AML-193 (cell line): ENCODE measurements at places on chromosomes 7 and 10.

DNA sequence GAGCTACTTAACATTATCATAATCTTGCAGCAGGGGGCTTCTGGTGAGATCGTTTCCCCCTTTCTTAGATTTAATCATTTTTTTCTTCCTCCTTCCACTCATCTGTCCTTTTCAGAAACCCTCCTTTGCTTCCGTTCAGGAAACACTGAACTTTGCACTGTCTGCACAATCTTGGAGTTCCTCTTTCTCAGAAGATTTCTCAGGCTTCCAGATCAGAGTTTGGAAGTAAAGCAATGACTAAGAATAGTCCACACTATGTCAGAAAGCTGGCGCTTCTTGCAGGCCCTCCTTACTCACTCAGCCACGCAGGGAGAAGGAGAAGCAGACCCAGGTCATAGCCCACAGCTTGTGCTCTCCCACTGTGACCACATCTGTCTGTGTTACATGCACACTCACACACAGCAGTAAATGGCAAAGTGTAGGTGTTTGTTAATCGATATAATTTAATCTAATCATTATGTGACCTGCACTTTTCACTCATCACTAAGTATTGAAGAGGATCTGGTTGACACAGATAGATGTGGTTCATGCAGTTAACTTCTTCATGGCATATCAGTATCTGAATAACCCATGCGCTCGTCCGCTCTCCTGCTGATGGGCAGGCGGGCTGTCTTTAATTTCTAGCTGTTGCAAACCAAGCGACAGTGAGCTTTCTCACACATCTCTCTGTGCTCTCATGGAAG lies 30.2 kb downstream of the ALOX5 start:
- DNase-seq, result peak; percentile 84

DNA sequence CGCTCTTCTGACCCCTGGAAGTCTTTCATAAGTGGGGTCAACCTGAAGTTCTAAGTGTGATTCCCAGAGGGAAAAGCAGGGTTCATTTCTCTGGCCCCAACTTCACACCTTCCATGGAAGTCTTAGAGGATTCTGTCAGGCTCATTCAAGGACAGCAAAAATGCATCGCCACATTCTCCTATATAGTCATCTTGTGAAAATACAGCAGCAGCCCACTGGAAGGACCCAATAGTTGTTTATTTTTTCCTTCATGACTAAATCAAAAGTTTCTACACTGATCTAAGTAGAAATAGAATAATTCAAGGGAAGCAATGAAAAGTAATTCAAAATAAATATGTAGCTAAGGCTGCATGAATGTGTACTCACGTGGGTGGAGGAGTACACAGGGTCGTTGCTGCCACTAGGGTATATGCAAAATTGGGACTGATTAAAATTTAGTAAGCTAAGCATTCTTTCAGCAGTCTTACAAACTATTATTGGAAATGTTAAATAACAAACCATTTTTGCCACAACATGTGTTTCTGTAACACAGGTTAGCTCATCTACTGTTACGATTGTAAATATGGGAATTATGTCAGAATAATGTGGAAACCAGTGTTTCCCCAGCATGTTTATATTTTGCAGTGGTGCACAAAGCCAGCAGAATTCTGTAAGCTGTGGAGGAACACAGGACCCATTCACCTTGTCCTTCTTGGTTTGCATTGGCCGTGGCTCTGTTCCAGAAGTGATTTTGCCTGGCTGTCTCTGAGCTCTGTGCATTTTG lies 33.5 kb downstream of the EEPD1 start:
- no peak for DNase-seq

GRCh38 chr7:75596727-75597614 lies 104.9 kb downstream of the SPDYE5 start:
- DNase-seq, result no peak

DNA sequence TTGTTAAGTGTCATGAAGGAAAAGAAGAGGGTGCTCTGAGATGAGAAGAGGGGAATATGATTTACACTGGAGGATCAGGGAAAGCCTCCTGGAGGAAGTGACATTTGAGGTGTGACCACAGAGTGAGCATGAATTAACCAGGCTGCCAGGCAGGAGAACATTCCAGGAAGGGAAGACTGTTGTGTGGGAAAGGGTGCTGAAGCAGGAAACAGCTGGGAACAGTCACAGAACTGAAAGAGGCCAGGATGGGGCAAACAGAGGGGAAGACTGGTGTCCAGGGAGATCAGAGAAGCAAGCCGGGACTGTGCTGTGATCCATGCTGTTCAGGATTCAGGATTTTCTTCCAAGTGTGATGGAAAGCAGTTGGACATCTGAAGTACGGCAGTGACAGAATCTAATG lies 14.9 kb downstream of the HIPK2 start:
- DNase-seq, result no peak

- no peak for DNase-seq
These were observed 28.2 kb downstream of the SPOCK2 start for GRCh38 chr10:72059843-72060822.

DNA sequence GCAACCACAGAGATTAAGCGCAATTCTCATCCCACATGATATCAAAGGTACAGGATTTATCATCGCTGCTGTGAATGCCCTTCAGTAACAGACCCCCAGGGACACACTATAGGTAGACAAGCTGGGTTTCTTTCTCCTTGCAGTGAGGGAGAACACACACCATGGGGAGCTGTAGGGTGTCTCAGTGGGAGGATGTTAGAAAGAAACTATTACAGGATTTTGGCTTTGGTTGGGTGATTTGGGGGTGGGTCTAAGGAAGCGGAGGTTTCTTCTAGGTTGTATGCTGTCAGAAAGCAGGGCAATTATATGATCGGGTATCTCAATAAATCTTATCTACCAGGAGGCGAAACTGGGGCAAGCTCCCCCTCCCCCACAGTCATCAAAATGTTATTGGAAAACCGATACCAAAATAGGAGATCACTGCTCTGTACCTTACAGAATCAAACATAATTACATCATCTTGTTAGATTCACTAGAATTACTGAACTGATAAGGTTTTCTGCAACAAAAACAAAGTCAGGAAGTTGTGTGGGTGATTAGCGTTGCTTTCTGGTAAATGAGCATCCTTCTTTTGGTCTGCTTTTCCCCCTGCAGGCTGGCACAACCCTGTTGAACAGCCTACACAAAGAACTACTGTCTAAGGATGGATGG lies 209.7 kb downstream of the TEX36 start:
- no peak for DNase-seq
